ENCODE measurements at places on chromosomes 13 and 19.

- no peak for DNase-seq
Observed at GRCh38 chr13:45482571-45483173, 17.9 kb downstream of the COG3 start.

GRCh38 chr13:110354123-110354627 is 47.1 kb downstream of the COL4A2 start:
- DNase-seq = no peak

GRCh38 chr13:74070513-74070912 is 63.7 kb downstream of the KLF12 start:
- no peak for DNase-seq

DNA sequence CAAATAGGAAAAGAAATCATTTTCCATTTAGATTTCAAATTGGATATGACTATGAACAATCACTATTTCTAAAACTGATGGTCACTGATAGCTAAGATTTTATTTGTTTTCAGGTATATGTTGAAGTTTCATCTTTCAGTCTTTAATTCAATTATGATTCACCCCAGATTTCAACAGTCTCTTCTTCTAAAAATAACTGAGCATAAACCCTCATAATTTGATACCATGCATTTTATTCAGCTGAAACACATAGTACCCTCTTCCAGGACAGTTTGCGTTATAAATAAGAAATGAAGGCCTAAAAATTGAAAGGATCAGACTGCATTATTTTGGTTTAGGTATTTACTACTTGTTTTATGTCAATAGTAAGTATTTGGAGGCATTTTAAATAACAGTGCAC is 428.5 kb upstream of the NBEA start:
- no peak for DNase-seq

DNA sequence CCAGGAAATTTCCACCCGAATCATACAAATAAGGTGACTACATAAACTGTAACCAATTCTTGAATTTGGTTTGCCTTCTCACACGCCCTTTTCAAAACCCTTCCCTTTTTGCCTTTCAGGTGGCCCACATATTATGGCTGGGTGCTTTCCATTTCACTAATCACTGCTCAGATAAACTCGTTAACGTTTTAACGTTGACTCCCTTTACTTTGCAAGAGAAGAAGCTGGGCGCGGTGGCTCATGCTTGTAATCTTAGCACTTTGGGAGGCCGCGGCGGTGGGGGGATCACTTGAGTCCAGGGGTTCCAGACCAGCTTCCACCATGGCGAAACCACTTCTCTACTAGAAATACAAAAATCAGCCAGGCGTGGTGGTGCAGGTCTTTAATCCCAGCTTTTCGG is 19.8 kb upstream of the ZNF91 start:
- no peak for DNase-seq

DNA sequence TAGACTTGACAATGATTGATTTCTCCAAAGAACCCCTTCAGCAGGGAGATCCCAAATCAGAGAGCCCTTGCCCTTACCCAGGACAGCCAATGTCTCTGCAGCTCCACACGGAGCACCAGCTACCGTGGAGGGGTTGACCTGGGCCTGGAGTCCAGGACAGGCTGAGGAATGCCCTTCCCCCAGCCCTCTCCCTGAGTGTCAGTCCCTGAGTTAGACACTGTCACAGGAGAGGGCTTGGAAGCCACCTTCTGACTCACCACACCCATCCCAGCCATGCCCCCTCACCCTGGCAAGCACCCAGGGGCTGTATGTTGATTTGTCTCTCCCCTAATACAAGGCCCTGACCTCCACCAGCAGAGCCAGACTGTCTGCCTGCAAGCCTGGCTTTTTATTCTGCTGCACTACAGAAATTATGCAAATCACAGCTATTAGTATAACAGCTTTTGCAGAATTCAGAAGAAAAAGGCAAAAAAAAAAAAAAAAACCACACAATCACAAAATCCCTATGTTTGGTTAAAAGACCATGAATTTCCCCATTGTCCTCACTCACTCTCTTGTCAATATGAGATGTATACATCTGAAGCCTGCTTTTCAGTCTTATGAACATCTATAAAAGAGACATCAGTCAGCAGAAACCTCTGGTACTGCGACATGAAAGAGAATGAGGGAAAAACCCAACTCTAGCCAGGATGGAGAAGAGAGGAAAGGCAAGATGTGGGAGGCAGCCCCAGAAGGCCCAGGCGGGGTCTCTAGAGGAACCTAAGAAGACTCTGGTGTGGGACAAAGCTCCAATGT is 240.7 kb downstream of the UQCRFS1 start:
- no peak for DNase-seq

GRCh38 chr13:108768035-108768434 is 138.6 kb downstream of the MYO16 start:
- DNase-seq = no peak
